ENCODE measurements at places on chromosomes 2 and 18. TPM values are rescaled to one million over a fixed set of nuclear protein-coding genes. Genes with fewer than 3 reads are reported as not detected.

GRCh38 chr2:191155608-191156071, 4.8 kb upstream of the STAT4 start:
- DNase-seq = no peak

DNA sequence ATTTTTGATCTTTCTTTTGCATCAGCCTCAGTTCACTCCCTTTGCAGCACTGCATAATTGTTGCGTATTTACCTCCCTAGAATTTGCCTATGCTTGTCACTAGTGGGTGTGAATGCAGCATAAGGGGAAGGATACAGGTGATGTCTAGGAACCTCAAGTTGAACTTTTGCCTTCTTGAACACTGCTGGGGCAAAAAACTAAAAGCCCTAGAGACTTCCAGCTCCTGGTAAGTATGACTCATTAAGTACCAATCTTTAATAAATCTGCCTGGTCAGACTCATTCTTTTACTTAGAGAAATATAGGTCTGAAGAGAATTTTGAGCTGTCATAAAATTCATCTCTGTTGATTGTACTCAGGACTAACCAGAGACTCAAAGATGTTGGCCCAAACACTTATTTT, 547.3 kb upstream of the FANCL start:
- DNase-seq = no peak

GRCh38 chr2:124039032-124039431, 13.9 kb downstream of the CNTNAP5 start:
- no peak for DNase-seq

DNA sequence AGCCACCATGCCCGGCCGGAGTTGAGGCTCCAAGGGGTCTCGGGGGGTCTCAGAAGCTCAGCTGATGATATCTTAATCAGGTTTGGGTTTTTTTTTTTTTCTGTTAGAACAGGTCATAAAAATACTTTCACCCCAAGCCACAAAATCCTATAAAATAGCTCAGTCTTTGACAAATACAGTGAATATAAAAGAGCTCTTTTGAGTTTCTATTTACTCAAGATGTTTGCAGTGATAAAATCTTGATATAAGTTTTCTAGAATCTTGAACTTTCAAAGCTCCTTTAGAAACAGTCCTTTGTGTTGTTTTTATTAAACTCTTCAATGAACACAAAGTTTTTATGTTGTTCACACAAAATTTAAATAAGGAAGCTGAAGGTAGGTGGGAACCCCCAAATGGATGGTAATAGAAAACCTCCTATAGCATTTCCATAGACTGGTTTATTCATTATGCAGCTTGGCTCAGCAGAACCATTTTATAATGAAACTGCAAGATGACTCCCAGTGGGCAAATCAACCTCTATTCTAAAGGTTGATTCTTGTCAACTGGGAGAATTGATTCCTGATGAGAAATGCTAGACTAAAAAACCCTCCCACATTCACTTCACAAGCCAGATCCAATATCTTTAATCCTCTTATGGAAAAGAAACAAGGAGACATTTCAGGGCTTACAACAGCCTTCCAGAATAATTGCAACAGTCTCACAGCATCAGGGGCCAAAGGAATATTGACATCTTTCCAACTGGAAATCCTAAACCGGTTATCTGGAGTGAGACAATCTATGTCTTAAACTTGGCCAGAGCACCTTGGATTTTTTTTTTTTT, 13.6 kb upstream of the NARS1 start:
- no peak for DNase-seq

GRCh38 chr2:102099536-102100298, 42.8 kb upstream of the IL1R1 start:
- DNase-seq = no peak

The IL36G gene
- total RNA-seq = not detected

DNA sequence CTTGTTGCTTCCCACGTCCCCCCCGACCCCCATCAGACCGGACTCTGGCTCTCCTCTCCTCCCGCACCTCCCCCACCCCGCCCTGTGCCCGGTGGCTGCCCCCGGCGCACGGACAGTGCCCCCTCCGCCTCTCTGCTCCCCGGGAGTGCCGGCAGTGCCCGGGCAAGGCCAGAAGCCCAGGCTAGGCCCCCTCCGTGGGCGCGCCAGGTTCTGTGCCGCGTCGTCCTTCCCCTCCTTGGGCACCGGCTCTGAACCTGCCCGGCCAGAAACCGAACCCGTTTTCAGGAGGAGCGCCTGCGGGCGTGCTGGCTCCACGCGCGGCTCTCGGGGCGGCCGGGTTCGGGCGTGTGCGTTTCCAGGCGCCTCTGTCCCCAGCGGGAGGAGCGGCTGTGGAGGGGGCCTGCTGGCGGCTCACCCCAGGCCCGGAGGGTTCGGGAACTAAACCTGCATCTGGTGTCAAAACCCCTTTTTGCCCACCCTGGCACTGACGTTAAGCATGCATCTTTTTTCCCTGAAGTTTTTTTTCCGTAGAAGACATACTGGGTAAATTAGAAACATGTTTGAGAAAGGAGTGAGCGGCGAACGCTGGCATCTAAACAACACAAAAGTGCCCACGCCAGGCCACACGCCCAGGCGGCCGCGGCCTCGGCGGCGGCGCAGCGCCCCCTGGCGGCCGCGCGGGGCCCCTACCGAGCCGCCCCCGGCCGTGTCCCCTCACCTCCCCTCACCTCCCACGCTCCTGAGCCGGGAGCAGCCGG, 123.9 kb upstream of the SLC1A4 start:
- peak; percentile 70 for DNase-seq

DNA sequence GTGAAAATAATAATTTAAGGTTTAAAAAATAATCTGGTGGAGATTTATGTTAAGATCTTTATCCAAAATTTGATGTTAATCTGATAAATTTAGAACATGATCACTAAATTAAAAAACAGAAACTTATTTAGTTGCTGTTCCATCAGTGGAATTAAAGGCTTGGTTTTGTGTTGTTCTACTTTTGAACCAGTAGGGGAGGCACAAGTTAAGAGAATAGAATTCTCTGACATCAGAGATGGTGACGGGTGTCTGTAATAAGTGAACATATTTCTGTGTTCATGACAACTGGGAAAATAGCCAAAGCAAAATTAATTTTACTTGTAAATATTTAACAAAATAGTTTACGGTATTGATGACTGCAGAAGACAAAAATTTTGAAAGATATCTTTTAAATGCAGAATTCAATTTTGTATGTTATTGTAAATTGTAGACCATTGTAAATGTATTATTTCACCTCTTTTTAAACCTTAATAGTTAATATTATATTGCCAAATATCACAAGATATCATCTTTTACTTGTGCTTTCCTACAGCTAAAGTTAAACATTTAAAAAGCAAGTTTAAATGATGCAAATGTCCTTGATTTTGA, 106.0 kb downstream of the UBR3 start:
- no peak for DNase-seq

The APOB gene
- 25.1 TPM for total RNA-seq

The NEB gene
- 24.7 TPM for total RNA-seq

DNA sequence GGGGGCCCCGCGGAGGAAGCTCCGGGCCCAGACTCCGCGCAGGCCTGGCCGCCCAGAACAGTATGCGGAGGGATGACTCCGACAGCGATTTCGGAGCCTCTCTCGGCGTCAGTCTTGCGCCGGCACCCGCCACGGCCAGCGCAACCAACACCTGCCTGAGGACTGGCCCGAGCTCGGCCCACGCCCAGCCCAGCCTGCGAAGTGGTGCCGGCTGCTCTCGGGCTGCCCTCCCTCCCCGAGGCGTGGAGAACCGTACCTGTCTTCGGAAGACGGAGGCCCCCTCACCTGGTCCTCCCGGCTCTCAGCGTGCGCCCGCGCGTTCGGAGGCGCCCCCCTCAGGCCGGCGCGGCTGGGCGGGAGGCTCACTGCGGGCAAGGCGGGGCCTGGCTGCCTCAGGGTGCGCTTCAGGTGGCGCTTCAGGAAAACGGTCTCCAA, at the start of gene M1AP:
TSS of gene M1AP (minus strand) at position 322 of the 435 bp plus-strand sequence. CDS start 8,055 bp downstream, outside the sequence.
- DNase-seq = no peak

DNA sequence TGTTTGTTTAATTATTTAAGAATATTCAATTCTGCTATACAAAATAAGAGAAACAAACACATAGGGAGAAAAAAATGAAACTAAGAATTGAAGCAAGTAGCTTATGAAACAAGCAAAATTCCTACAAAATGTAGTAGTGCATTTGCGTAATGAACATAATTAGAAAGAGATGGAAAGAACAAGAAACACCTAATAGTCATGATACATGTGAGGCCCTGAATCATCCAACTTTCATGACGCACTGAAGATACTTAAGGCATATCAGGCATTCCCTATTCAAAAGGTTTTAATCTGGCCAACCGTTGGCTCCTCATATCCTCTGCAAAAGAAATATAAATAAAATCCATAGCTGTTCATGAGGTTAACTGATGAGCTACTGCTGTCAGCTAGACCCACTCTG, 14.5 kb upstream of the NAB1 start:
- DNase-seq = no peak

DNA sequence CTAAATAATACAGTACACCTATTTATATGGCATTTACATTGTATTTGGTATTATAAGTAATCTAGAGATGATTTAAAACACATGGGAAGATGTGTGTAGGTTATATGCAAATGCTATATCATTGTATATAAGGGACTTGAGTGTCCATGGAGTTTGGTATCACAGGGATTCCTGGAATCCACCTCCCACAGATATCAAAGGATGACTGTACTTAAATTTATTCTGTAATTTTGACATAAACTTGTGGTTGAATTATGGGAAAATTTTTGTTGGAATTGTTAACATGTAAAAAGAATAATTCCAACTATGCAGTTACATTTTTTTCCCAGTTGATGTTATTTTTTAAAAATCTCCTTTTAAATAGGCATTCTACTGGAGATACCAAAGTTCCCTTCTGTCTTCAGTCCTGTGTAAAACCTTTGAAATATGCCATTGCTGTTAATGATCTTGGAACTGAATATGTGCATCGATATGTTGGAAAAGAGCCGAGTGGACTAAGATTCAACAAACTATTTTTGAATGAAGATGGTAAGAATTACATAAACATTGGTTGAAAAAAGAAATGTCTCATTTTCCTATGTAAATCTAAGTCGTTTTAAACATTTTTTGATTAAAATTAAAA, 24.1 kb downstream of the GLS start:
- no peak for DNase-seq

- peak; percentile 27 for DNase-seq
These were observed 655 bp downstream of the RND3 start for GRCh38 chr2:150486539-150487484.

The SESTD1 gene
- total RNA-seq = 59.9 TPM

DNA sequence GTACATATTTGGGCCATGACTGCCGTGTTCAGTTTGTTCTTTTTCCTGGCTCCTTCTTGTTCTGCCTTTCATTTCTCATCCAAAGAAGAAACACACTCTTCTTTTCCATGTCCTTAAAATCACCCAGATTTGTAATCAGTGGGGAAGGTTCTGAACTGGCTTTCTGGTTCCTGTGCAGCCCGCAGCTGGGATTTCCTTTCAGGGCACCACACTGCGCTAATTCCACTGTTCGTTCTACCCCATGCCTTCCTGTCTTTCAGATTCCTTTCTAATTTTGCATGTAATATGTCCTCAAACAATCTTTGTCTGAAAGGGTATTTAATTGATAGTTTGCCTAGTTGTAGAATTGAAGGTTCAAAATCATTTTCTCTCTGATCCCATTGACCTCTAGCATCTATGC, 94.1 kb downstream of the HS1BP3 start:
- DNase-seq = no peak

All from left cardiac atrium (tissue), 4 donors.